ENCODE measurements at places on chromosomes 13 and 19. TPM values are rescaled to one million over a fixed set of nuclear protein-coding genes. Genes with fewer than 3 reads are reported as not detected.
A peak's percentile ranks its signal among the peaks of the same experiment; 100 is the strongest.

ZNF729 gene
- not detected for total RNA-seq

GRCh38 chr13:112968380-112968909 lies 569 bp upstream of the MCF2L start:
- peak; percentile 64 for DNase-seq

GRCh38 chr13:20407759-20408158 lies 117.9 kb downstream of the CRYL1 start:
- DNase-seq = no peak

GRCh38 chr13:101996954-101997353 lies 404.9 kb downstream of the FGF14 start:
- no peak for DNase-seq

PRKCG gene
- total RNA-seq = not detected

DNA sequence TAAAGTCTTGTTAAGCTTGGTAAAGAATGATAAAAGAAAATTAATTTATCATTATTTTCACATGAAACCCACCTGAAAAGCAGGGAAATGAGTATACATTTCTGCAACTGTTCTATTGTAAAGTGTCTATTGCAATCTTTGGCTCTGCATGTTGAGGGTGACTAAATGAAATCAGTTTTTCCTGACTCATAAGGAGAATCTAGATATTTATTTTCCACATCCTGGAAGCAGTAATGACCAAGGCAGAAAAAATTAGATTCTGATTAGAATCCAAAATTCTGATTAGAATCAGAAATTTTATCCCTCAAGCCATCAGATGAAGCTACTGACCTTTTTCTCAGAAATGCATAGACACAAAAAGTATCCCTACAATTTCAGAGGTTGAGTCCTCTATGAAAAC lies 178.4 kb downstream of the MYO16 start:
- no peak for DNase-seq

FUT6 gene
- total RNA-seq = 0.30 TPM

DNA sequence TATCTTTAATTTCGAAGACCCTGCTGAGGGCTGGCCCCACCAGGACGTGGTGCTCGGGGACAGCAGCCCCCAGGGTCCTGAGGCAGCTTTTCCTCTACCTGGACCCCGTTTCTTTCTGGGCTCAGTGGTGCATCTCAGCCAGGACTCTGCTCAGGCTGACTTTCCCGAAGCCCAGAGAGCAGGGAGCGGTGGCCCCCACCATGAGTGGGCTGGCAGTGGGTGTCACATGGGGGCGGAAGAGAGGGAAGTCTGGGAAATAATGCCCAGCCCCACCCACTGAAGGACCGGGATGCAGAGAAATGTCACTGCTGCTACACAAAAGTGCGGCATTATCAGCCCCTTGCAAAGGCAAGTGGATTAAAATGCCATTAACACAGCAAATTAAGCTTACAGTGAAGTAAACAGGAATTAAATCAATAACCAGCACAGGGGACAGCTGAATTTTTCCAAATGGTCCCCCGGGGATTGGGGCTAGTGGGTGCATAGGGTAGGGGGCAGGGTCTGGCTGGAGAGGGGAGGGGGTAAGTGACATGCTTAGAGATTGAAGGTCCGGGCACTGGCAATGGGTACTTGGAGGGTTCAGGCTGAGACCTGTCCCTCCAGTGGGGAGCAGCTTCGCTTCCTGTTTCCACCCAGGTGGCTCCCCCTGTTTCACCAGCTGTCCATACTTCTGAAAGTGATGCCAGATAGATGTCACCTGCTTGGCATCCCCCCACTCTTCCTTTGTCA lies 177.3 kb downstream of the URI1 start:
- DNase-seq = no peak

CEBPA gene
- total RNA-seq = 131 TPM

DNA sequence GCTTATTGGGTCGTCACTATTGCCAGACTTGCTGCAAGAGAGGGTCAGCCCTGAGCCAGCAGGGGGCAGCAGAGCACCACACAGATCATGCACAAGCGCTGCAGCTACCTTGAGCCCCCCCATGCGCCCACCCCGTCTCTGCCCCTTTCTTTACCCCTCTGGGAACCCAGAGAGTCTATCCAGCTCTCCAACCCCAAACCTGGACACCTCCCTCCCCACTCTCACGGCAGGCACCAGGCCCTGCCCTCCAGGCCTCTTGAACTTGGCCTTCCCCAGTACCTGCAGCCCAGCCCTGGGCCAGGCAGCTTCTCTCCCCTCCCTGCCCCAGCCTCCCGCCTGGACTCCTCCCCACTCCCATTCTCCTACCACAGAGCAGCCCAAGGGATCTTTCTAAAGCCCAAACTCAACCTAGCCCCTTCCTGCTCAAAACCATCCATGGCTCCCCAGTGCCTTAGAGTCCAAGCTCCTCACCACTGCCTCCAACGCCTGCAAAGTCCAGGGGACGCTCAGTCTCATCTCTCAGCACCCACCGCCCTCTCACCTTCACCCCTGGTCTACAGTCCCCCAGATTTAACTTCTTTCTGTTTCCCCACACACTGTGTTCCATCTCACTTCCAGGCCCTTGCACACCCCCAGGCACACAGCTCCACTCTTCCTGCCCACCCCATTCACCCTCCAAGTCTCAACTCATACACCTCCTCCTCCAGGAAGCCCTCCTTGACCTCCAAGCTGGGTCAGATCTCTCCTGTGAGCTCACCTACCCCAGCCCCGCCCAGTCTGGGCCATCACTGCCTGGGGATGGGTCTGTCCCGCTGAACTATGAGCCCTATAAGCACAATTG lies 9.4 kb upstream of the CEACAM16 start:
- DNase-seq = peak; percentile 74

All from upper lobe of left lung (tissue), 6 donors.